EH (cell line): ENCODE measurements at places on chromosomes 1 and 21.

- no peak for DNase-seq
Observed at GRCh38 chr1:57966340-57966739, 542.5 kb upstream of the DAB1 start.

GRCh38 chr1:211928993-211929637 is 98.6 kb upstream of the LPGAT1 start:
- DNase-seq: peak; percentile 50

GRCh38 chr21:38355992-38356781 is 99.4 kb downstream of the KCNJ15 start:
- peak; percentile 71 for DNase-seq

DNA sequence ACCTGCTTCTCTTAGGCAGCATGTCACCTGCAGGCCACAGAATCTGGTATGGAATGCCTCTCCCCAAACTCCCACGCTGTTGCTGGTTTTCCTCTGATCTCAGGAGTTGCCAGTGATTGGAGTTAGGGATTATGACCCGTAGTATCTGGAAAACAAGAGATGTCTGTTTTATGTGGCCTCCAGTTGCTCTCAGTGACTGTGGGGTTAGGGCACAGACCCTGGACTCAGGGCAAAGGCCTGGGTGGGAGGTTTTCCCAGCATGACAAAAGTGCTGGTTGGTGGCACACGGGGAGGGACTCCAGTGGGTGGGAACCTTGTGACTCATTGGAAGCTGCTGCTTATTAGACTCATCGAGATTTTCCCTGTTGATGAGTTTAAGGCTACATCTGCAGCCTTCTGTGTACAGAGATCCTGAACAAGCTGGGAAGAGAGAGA is at the start of gene NR1I3:
TSS of gene NR1I3 (minus strand) at position 165 of the 435 bp plus-strand sequence. CDS start 1,638 bp downstream, outside the sequence.
- DNase-seq: no peak

DNA sequence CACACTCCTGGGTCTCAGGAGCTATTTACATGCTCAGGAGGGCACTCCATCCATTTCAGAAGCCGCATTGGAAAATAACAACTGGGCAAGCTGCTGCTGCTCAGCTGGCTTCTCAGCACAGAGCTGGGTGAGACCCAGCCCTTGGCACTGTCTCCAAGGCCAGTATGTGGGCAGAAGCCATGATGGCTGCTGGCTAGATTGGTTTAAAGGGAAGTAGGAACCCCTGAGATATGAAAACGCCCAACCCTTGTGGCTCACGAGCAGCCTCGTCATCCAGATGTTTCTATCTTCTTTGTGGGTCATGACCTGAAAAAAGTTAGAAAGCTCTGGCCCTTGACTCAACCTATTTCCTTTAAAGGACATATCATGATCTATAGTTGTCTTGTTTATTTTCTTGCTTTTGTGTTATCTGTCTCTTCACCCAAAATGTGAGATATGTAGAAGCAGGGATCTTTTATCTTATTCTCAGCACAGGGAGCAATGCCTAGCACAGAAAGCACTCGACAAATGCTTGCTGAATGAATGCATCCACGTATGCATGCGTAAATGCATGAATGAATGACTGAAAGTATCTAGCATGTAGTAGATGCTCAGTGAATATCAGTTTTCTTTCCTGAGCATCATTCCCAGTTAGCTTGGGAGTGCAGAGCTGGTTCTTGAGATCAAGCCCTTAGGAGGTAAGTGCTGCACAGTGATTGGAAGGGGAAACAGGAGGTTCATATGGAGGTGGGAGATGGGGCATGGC is 11.6 kb downstream of the MYBPH start:
- no peak for DNase-seq

- DNase-seq: no peak
Observed at GRCh38 chr1:190608282-190608681, 130.6 kb upstream of the BRINP3 start.

- no peak for DNase-seq
Observed at GRCh38 chr21:36186506-36187399, 30.1 kb downstream of the DOP1B start.

- no peak for DNase-seq
Observed at GRCh38 chr1:11770011-11770410, 8.0 kb downstream of the C1orf167 start.

GRCh38 chr1:247330548-247331171 is 1.0 kb downstream of the ZNF496 start:
- DNase-seq: no peak

- DNase-seq: peak; percentile 64
Observed at GRCh38 chr1:85580872-85581801, 576 bp downstream of the CCN1 start.

- no peak for DNase-seq
Observed at GRCh38 chr1:44251989-44252671, 38.9 kb downstream of the DMAP1 start.

- peak; percentile 83 for DNase-seq
Observed at GRCh38 chr1:33918368-33918767, 54.5 kb downstream of the HMGB4 start.

DNA sequence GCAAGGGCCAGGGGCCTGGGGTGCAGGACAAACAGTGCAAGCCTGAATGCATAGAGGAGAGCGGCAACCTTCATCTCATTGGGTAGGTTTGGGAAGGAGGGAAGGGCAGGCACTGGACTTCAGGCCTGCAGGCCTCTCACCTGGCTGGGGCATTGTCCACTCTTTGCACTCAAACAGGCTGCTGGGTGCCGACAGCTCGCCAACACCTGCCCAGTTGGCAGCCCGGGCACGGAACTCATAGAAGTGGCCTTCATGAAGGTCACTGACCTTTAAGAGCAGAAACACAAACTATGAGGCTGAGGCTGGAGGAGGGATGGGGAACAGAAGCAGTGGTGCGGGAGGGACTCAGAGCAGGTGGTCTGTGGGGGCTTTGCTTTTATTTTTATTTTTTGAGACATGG is 30.7 kb downstream of the MYOM3 start:
- DNase-seq: no peak

DNA sequence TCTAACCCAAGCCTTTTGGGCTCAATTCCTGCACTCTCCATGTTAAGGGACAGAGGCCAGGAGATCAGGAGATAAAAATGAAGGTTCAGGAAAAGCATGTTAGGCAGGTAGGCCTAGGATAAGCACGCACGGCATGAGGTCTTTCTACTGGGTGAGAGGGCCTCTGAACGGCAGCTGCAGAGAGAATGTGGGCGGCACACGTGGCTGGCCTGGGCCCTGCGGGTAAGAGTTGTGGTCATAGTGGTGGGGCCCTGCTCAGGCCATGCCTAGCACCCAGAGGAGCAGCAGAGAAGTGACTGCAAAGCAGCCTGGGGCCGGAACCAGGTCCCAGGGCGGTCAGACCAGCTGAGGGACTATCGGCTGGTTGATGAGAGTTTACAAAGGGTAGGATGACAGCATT is 7.5 kb upstream of the FOXO6 start:
- DNase-seq: peak; percentile 47

GRCh38 chr1:27003745-27004470 is 8.7 kb downstream of the TENT5B start:
- no peak for DNase-seq

GRCh38 chr1:5634893-5635292 is 357.3 kb downstream of the NPHP4 start:
- no peak for DNase-seq

- no peak for DNase-seq
Observed at GRCh38 chr1:206923009-206923960, 1.5 kb upstream of the FCMR start.

GRCh38 chr21:25577424-25578055 is 29.7 kb downstream of the MRPL39 start:
- DNase-seq: no peak

DNA sequence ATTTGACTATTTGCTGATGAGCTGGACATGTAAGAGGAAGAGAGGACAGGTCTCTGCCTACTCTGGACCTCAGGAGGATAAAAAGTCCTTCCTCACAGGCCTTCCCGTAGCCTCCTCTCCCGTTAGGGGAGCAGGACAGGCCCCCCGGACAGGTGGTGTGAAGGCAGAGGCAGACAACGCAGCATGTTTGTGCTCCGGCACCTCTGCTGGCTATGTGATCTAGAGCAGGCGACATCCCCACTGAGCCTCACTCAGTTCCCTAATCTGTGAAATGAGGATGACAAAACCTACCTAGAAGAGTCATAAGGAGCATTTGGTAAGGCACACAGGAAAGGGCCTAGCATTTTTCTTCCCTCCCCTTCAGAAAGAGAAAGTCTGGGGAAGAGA is 34.8 kb downstream of the KIAA1614 start:
- no peak for DNase-seq

- no peak for DNase-seq
Observed at GRCh38 chr1:8863138-8863537, 15.3 kb downstream of the ENO1 start.

DNA sequence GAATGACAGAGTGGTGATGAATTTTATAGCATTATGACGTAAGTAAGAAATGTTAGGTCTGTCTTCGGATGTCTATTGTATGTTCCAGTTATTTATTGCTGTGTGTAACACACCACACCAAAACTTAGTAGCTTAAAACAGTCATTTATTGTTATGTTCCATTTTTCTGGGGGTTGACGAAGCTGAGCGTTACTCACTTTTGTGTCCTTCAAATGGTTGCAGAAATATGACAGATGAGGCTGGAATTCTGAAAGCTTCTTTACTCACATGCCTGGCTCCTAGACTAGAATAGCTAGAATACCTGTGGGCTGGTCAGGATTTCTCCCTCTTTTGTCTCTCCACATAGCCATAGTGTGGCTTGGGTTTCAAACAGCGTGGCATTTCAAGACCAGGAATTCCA is 62.1 kb upstream of the S1PR1 start:
- DNase-seq: peak; percentile 94

DNA sequence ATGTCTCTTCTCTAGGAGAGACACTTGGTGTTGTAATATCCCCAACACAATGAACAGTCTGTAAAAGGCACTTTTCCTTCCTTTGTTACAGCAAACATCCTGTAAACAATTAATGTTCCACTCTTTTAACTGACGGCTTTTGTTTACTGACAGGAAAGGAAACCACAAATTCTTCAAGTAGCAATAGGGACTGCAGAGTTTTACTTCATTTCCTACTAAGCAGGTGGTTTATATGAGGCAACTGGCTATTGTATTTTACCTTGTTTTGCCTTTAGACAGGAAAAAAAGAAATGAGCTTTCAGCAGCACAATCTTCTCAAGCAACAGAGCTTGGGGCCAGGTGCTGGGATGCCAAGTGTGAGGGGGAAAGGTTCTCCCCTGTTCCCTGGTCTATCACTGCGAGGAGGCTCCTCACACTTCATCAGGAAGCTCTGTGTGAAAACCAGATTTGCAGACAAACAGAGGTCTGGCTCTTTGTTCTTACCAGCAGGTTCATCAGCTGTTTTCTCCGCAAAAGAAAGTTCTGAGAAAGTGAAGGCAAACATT is 51.2 kb downstream of the SIPA1L2 start:
- no peak for DNase-seq

GRCh38 chr21:33854604-33855003 is 61.0 kb downstream of the ATP5PO start:
- DNase-seq: peak; percentile 55

DNA sequence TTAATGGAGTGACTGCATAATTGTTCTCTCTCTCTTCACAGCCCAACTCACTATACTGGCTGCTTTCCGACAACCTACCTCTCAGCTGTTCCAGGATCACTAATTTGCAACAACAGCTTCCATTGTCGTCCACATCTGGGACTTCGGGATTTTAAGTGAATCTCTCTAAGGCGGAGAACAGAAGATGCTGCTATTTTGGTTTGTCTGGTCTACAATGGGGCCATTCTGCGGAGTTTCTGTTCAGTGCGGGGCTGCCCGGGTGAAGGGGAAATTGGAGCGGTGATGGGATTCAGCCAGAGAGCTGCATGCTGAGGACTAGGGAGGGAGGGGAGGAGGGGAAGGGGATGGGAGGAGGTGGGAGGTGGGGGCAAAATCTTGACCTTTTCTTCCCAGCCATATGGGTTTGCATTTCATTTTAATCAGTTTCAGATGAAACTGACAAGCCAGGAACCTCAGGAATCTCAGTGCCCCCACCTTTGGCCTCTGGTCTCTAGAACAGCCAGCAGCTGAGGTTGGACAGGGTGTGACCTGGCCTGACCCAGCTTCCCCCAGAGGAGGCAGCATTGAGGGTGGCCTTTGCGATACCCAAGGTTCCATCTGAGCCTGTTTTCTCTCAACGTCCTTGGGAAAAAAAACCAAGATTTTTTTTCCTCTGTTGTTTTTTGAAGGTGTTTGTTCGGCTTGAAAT is 6.9 kb upstream of the SRP9 start:
- no peak for DNase-seq

DNA sequence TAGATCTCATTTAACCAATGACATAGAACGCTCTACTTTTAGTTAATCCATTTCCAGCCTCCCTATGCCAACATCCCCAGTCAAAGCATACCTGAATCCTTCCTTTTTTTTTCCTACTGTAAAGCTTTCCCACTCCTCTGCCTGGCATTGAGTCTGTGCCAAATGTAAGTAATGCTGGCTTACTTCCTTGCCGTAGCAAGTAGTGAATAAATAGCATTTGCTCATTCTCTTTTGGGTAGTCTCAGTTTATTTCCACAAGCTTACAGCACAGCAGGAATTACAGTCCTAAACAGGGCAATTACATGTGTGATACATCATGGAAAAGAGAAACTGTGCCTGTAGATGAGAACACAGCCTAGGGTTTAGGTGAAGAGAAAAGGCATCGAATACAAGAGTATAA is 352.6 kb upstream of the NEGR1 start:
- no peak for DNase-seq

GRCh38 chr1:148318904-148319242 is 164.2 kb downstream of the PPIAL4G start:
- no peak for DNase-seq

GRCh38 chr1:24928689-24929397 is 1.2 kb downstream of the RUNX3 start:
- DNase-seq: peak; percentile 48

DNA sequence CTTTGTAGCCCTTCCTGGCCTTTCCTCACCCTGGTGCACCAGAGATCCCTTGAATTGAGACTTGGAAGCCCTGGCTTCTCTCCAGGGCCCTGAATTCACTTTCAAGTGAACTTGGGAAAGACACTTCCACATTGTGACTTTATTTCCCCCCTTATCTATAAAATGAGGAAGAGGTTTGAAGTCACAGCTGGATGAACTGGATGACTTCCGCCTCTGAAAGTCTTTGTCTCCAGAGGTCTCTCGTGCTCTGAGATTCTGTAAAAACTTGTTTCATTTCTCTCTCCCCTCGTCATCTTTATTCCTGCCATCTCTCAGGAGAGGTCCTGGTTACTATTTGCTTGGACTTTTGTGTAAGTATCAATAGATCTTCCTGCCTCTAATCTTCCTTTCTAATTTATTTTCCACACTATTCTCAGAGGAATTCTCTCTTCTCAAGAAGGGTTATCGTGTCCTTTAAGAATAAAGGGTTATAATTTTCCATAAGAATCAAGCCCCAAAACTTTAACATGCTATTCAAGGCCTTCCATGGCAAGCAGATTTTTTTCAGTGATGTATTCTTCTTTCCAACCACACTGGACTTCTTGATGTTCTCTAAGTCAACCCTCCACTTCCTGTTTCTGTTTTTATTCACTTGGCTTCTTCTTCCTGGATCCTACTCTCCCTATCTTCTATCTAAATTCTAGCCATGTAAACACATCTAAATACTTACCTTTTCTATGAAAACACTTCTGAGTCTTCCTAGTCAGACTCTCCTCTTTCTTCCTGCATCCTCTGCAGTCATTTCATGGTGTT is 6.5 kb upstream of the RPTN start:
- DNase-seq: no peak

- peak; percentile 44 for DNase-seq
Observed at GRCh38 chr1:117188170-117188815, 22.4 kb downstream of the VTCN1 start.

- peak; percentile 69 for DNase-seq
Observed at GRCh38 chr1:159849626-159850366, 12.7 kb downstream of the VSIG8 start.

GRCh38 chr21:34869545-34869944 is 179.6 kb downstream of the RUNX1 start:
- no peak for DNase-seq
